Activated CD4-positive, alpha-beta T cell treated with anti-CD3 and anti-CD28 coated beads, Interleukin-2, amount 50 U/mL, for 48 hours (primary cell): ENCODE measurements at places on chromosomes 16 and 17.

DNA sequence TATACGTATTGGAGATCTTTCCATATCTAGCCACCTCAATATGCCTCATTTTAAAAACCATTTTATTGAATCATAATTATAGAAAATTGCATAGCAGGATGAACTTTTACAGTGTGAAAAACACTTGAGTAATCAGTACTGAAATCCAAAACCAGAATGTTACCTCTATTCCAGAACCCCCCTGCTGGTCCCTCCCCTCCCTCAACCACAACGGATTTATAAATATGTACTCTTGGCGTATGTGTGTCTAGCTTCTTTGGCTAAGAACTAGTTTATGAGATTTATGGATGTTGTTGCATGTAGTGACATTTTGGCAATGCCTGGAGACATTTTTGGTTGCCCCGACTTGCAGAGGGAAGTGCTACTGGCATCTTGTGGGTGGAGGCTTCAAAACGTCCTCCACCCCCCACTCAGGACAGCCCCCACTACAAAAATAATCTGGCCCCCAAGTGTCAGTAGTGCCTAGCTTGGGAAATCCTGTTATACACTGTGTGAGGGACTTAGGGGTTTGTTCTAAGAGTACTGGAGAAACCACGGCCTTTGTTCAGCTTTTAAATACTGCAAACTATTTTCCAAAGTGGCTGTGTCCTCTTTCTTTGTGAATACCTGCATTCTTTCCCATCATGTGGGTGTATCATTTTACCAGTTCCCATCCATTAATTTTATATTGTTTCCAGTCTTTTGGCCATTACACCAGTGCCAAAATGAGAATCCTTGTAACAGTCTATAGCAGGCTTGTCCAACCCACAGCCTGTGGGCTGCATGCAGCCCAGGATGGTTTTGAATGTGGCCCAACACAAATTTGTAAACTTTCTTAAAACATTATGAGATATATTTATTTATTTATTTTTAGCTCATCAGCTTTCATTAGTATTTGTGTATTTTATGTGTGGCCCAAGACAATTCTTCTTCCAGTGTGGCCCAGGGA, 23.7 kb downstream of the ITPRIPL2 start:
- DNase-seq = no peak

- no peak for DNase-seq
Observed at GRCh38 chr16:2004795-2005517, 4.7 kb downstream of the ZNF598 start.

DNA sequence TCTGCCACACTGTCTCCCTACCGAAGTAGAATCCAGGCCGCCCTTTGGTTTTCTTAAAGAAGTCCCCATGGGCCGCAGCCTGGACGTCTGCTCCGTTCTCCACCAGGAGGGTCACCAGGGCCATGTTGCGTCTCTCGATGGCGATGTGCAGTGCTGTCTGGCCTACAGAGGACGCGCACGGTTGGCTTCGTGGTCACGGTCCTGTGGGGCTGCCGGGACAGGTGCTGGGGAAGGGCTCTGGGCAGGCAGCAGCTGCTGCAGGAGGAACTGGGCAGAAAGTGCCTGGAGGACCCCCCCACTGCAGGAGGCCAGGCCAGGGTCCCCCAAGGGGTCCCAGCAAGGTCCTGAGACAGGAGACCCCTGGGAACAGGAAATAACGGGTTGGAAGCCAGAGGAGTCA, 19.0 kb downstream of the TRPV1 start:
- no peak for DNase-seq

DNA sequence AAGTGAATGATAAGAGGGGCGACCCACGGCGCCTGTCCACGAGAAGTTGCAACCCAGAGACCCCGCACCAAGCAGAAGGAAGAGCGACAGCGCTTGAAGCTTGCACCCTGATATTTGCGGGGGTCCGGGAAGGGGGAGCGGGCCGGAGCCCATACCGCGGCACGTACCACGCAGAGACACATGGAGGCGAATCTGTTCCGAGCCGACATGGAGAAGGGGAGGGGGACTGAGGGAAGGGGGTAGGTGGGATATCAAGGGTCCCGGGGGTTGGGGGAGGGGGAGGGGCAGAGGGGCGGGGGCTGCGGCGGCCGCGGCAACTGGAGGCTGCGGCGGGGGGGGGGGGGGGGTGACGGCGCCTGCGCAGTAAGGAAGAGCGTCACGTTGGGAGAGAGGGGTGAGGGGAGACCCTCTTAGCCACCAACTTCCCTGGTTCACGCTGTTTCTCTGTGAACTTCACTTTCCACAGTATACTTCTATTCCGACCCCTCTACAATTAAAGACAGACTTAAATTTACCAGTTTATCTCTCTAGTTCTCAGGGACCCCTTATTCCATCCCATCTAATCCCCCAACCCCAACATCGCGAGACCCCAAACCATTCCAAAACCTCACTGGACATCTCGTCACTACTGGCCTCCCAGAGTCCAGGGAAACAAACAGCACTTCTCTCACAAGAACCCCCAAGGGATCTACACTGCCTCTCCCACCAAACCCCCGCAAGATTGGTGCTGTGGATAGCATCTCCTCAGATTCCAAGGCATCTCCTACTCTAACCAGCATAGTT, 8.0 kb downstream of the DLG4 start:
- DNase-seq = no peak

GRCh38 chr17:15508466-15508865, 41.0 kb upstream of the CDRT4 start:
- no peak for DNase-seq

- DNase-seq = no peak
Observed at GRCh38 chr17:82054351-82055022, 2.8 kb downstream of the GPS1 start.

GRCh38 chr17:50579399-50579798, 18.9 kb downstream of the CACNA1G start:
- no peak for DNase-seq

DNA sequence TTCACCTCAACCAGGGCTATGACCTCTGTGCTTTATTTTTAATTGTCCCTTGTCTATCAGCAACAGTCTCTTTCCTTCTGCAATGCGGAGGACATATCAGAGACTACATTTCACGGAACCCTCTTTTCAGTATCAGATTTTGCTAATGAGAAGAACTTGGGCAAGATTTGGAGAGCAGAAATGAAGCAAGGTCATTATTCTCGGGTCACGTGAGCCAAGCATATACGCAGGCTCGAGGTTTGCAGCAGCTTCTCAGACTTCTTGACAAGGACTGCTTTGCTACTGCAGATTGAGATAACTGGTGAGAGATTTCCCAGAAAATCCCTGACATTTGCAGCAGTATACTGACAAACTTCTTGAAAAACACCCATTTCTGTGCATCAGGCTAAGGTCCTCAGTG, 30.4 kb downstream of the ABCA10 start:
- no peak for DNase-seq

DNA sequence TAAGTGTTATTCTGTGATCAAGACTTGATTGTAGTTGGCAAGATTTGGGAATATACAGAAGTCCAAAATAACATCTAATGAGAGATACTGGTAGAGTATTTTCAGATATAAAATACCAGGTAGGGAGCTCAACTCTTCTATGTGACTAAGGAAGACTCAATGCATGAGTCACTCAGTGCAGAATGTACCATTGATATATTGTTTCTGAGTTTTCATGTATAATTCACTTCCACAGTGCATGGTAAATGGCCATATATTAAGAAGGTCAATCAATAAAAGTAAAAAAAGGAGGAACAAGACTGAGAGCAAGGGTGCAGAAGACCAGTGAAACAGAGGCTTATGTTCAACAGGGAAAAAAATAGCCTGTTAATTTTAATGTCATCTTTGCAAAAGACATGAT, 1387.9 kb downstream of the CDH8 start:
- no peak for DNase-seq

DNA sequence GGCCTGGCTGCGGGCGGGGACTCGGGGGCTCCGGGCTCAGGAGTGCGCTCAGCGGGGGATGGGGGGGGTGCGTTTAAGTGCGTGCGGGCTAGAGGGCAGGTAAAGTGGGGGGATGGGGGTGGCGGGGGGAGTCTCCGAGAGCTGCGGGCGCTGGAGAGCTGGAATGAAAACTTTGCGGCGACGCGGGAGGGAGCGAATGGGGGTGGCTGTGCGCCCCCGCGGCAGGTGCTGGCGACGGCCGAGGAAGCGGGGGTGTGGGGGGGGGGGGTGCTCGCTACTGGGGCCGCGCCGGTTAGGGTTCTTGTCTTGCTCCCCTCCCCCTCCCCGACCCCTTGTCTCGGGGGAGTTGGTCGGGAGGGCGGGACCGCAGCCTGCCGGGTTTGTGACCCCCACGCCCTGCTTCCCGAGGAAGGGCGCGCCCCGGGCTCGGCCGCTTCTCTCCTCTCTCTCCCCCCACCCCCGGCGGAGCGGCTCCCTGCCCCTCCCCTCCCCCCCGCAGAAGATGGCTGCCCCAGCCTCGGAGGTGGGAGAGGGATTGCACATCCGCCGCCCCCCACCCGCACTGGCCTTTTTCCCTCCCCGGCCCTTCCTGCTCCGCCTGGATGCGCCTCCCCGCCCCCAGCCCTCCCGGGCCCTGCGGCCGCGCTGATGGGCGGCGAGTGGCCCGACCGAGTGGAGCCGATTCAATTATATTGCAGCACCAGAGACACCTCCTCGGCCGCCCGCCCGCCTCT, 649 bp downstream of the GSE1 start:
- DNase-seq = peak; percentile 22

DNA sequence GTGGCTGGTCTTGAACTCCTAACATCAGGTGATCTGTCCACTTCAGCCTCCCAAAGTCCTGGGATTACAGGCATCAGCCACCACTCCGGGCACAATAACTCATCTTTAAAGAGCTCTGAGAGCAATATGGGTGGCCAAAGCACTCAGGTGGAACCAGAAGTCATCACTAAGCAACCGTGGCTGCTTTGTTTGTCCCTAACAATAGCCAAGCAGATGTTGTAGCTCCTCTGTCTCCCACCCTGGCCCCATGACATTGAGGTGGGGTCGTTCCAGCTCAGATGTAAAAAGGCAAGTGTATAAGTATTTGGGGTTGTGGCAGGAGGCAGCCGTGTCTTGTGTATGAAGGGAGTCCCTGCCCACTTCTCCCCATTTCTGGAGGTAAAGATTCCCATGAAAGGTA, 3.7 kb upstream of the SCIMP start:
- DNase-seq = no peak

DNA sequence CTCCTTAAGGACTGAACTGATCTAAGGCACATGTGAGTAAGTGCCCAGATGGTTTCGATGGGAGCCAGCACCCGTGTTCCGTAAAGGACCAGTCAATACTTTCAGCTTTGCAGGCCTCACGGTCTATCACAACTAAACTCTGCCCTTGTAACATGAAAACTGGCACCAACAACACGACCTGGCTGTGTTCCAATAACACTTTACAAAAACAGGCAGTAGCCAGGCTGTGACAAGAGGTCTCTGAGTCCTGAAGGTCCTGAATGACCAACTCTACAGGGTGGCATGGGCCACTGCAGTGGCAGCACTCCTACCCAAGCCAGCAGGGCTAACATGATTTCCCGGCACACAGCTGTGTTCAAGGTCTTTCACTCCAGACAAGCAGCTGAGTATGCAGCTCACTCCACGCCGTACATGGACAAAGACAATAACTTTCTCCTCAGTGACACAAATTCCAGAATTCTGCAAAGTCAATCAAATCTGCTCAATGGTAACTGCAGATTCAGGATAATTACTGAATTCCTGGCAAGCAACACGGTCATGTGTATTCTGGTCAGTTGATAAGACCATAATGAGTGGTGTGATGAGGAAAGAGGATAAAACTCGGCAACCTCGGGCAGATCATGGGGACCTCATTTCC, 15.3 kb downstream of the NPLOC4 start:
- no peak for DNase-seq

- DNase-seq = no peak
Observed at GRCh38 chr17:76701471-76701967, 9.2 kb downstream of the MXRA7 start.

DNA sequence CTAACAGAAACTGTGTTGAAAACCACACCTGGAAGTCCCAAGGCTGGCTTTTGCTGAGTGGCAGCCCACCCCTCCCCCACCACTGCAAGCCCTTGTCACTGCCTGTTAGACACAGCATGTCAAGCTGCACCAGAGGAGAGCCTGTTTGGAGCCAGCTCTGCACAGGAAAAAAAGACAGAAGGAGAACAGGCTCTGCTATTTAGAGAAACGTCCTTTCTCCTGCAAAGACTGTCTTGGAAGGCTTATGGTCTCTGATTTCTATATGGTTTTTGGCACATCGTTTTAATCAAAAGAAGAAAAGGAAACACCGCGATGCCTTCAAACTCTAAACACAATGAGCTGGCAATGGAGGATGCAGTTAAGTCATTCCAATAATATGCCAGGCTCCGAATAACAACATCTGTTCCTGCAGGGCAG, 275.5 kb downstream of the MAP2K4 start:
- DNase-seq = no peak

DNA sequence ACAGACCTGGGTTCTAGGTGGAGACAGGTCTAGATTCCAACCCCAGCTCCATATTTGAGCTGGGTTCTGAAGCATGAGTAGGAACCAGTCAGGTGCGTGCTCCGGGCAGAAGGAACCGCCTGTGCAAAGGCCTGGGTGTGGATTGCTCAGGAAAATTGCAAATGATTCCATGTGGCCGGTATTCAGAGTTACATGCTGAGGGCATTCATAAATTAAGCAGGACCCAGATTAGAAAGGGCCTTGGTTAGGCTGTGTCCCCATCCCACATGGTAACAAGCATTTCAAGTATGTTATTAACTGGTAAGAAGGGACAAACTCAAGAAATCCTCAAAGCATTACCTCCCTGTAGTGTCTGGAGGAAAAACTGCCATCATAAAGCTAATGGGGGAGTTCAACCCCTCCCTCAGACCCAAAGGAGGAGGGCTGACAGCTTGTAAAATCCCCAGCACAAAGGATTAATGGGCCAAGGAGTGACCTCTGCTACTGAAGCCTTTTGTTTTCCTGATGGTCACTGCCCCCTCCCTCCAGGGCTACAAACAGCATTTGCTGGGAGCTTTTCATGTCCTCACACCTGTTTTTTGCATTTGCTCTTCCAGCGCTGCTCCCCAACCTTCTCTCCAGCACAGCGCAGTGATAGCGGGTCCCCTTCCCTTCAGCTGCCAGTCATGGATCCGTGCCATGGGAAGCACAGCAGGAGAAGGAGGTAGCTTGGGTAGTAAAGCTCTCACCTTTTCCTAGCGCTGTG, 218.0 kb downstream of the C16orf95 start:
- DNase-seq = no peak

DNA sequence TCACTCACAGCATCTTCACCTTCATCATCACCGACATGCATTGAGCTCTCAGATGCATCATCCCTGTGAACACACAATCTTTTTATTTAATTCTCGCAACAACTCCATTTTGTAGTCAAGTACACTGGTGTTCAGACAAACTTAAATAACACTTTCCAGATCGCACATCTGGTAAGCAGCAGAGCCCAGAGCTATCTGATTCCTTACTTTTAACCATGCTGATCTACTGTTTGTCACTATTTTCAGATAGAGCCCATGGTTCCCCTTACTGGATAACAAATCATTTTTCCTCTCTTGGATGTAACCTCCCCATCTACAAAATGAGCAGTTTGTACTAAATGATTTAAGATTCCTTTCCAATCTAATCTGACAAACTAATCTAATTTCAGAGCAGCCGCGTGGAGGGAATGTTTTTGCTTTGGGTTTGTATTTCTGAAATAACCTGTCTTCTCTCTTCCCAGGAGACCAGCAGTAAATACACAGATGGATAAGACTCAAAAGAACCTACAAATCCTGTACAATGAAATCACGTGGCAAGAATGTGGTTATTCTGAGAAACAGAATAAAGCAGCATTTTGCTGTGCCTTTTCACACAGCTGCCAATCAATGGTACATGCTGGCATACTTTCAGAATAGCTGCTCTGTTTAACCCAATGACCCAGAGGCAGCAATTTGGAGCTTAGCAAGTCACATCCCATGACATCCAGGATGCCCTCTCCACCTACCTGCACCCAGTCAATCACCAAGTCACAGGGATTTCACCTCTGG, 72.9 kb upstream of the CCL2 start:
- DNase-seq = no peak

GRCh38 chr17:68346448-68346847, 55.2 kb downstream of the ARSG start:
- DNase-seq = peak; percentile 70
